ENCODE measurements at places on chromosomes 16 and 17. TPM values are rescaled to one million over a fixed set of nuclear protein-coding genes. Genes with fewer than 3 reads are reported as not detected.

Gene SOST
- 8.8 TPM for total RNA-seq

Gene SSTR5
- total RNA-seq, result not detected

Gene WFDC1
- total RNA-seq, result 25.1 TPM

Gene MTSS2
- total RNA-seq, result 31.2 TPM

Gene SLC5A11
- not detected for total RNA-seq

Gene IRX5
- total RNA-seq, result 0.98 TPM

Gene EVPLL
- not detected for total RNA-seq

Gene CNP
- total RNA-seq, result 51.7 TPM

Gene ALOX15
- not detected for total RNA-seq

Gene ZNF750
- total RNA-seq, result not detected

Gene CETP
- 0.17 TPM for total RNA-seq

Gene TEX14
- total RNA-seq, result 0.03 TPM

Gene DNAH9
- not detected for total RNA-seq

Gene HOXB8
- not detected for total RNA-seq

Gene SLC4A1
- not detected for total RNA-seq

Gene FKBP10
- 1,383 TPM for total RNA-seq

Gene CPNE7
- total RNA-seq, result 1.3 TPM

Gene PRAC2
- not detected for total RNA-seq

Gene PDIA2
- 1.7 TPM for total RNA-seq

Measured in smooth muscle cell of the pulmonary artery (primary cell).